ENCODE measurements at places on chromosomes 2 and 18.

DNA sequence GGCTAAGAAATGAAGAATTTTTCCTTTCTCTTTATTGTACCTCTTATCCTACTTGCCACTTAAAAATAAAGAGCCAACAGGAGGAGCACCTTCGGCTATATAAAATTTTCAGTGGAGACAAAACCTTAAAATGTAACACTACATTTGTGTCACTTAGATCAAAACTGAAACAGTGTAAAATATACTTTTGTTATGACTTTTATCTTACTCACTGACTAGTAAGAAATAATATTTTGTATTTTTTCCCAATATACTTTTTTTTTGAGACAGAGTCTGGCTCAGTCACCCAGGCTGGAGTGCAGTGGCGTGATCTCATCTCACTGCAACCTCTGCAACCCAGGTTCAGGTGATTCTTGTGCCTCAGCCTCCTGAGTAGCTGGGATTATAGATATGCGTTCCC lies 28.3 kb downstream of the KCNJ13 start:
- no peak for DNase-seq

GRCh38 chr2:102301867-102302362 lies 9.4 kb upstream of the IL1RL1 start:
- DNase-seq, result no peak

GRCh38 chr2:212177724-212178123 lies 360.9 kb downstream of the ERBB4 start:
- DNase-seq, result no peak

GRCh38 chr2:127620866-127621265 lies 25.1 kb upstream of the GPR17 start:
- DNase-seq, result peak; percentile 11

GRCh38 chr2:124640221-124640750 lies 615.2 kb downstream of the CNTNAP5 start:
- DNase-seq, result no peak

- DNase-seq, result no peak
Measured at GRCh38 chr2:287911-288757, at the start of gene ALKAL2. TSS of gene ALKAL2 (minus strand) at chr2:288091. CDS start at chr2:287835, 256 bp downstream.

- DNase-seq, result no peak
Measured at GRCh38 chr2:197201874-197202273, 108.7 kb downstream of the ANKRD44 start.

GRCh38 chr18:31657823-31658669 lies 26.3 kb downstream of the B4GALT6 start:
- DNase-seq, result no peak

DNA sequence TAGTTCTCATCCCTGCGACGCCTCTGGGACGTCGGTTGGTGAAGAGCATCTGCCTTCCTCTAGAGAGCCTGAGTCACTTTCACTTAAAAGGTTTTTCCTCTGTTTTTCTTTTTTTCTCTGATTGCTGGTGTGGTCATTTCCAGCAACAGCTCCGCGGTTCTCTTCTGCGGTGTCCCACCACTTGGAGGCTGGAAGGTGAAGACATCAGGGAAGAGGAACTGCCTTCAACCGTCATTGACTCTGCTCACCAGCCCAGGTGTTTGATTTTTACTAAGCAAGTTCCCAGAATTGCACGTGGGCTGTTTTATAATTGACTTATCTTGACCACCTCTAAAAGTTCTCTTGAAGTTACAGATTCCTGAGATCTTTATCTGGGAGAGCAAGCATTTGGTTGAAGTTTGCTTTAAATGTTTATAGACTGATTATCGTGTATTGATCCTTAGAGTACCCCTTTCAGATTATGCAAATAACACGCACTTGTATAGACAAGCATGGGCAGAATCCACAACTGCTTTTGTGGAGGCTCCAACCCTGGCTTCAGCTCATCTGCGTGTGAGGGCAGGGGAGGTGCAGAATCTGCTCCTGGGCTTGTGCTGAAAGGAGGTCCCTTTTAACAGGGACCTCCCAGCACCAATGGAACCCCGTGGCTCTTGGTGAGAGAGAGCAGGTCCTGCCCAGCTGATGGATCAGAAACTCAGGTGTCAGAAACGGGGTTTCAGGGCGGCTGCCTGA lies 3.5 kb downstream of the CTDP1 start:
- no peak for DNase-seq

- no peak for DNase-seq
Measured at GRCh38 chr2:196251132-196251531, 79.8 kb upstream of the STK17B start.
